Activated CD8-positive, alpha-beta memory T cell treated with anti-CD3 and anti-CD28 coated beads for 24 hours (primary cell): ENCODE measurements at places on chromosomes 1 and 21.

GRCh38 chr1:214165850-214166374 lies 115.0 kb upstream of the SMYD2 start:
- no peak for DNase-seq

DNA sequence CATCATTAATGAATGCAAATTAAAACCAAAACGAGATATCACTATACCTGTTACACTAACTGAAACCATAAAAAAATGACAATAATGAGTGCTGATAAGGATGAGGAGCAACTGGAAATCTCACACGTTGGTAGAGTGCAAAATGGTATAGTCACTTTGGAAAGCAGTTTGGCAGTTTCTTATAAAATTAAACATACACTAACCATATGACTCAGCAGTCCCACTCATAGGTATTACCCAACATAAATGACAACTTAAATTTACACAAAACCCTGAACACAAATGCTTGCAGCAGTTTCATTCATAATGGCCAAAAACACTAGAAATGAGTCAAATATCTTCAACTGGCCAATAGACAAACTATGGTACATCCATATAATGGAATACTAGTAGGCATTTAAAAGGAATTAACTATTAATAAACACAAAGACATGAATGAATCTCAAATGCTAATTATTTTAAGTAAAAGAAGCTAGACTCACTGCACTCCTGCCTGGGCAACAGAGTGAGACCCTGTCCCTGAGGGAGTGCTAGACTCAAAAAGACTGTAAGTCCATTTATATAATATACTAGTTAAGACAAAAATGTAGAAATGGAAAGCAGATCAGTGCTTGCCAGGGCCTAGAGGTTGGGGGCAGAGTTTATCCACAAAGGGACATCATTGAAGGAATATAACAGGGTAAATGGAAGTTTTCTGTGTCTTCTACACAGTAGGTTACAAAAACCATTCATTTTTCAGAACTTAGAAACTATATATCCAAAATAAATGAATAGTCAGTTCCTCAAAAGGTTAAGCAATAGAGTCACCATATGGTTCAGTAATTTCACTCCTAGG lies 77.4 kb downstream of the EIF4G3 start:
- DNase-seq: no peak

DNA sequence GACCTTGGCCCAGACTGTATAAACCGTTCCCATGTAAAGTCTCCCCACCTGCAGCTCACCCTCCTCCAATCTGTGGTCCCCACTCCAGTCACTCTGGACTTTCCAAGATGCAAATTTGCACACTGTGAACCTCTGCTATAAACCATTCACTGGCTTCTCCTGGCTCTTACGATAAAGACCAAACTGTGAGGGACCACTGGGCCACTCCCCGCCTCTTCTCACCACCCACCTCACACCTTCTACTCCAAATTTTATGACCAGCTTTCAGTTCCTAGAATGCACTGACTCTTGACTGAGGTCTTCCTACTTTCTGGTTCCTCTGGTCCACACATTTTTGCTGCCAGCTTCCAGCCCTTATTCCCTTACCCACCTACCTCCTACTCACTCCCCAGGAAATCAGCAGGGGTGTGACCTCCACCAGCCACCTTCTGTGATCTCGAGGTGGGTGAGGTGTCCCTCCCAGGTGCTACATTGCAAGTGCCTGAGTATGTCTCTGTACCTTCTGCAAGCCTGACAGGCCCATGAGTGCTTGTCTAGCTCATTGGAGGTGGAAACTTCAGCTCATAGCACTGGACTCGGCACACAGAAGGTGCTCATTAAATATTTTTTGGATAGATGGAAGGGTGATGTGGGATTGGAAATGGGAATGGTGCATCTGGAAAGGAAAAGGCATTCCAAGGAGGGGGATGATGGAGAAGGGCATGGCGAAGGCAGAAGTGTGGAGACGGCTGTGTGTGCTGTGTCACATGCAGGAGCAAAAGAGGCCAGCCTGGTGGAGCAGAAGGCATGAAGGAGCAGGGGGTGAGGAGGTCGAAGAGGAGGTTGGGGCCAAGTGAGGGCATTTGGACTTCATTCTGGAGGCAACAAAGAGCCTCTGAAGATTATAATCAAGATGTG lies 15.6 kb upstream of the CSF1 start:
- DNase-seq: no peak

- DNase-seq: peak; percentile 85
Measured at GRCh38 chr1:156927215-156928042, 7.0 kb downstream of the LRRC71 start.

GRCh38 chr1:48552420-48552819 lies 80.4 kb upstream of the SPATA6 start:
- no peak for DNase-seq

- no peak for DNase-seq
Measured at GRCh38 chr1:92494485-92495141, 7.9 kb upstream of the GFI1 start.

- peak; percentile 53 for DNase-seq
Measured at GRCh38 chr1:228005511-228006033, 1.2 kb upstream of the WNT3A start.

- no peak for DNase-seq
Measured at GRCh38 chr1:70902211-70902610, 145.4 kb downstream of the PTGER3 start.

- no peak for DNase-seq
Measured at GRCh38 chr1:200336901-200337391, 72.9 kb downstream of the ZNF281 start.

GRCh38 chr1:173865468-173866164 lies 2.2 kb downstream of the GAS5 start:
- DNase-seq: no peak

DNA sequence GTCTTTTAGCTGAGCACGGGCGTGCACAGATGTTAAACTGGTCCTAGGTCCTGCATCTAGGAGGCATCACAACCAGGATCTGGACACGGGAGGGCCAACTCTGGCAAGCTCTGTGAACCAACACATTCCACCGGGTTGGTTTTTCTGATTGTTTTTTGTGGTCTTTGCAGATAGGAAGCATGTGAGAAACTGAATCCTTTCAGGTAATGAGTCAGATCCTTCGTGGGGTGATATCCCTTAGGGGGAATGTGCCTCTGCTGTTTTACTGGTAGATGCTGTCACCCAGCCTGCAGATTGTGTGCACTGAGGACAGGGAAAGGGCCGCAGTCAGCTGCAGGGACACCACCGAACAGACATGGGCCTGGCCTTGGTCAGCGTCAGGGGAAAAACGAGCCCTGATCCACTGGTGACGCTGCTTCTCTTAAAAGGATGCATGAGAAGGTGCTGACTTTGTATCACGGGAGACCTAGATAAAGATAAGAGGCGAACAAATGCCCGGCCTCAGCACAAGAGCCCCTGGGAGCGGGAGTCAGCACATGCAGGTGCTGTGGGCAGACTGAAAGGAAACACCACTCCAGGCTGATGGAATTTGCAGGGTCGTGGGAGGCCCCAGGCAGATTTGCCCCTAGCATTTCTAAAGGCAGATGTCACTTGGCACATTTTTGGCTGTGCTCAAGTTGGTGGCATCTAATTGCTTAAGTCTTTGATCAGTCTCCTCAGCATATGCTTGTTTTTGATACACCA lies 51.1 kb downstream of the DOP1B start:
- no peak for DNase-seq

- DNase-seq: peak; percentile 55
Measured at GRCh38 chr1:155125946-155126555, 1.6 kb upstream of the EFNA1 start.

- no peak for DNase-seq
Measured at GRCh38 chr21:37253991-37254390, 13.1 kb downstream of the VPS26C start.

GRCh38 chr21:32908534-32908933 lies 117.2 kb upstream of the OLIG2 start:
- DNase-seq: no peak

DNA sequence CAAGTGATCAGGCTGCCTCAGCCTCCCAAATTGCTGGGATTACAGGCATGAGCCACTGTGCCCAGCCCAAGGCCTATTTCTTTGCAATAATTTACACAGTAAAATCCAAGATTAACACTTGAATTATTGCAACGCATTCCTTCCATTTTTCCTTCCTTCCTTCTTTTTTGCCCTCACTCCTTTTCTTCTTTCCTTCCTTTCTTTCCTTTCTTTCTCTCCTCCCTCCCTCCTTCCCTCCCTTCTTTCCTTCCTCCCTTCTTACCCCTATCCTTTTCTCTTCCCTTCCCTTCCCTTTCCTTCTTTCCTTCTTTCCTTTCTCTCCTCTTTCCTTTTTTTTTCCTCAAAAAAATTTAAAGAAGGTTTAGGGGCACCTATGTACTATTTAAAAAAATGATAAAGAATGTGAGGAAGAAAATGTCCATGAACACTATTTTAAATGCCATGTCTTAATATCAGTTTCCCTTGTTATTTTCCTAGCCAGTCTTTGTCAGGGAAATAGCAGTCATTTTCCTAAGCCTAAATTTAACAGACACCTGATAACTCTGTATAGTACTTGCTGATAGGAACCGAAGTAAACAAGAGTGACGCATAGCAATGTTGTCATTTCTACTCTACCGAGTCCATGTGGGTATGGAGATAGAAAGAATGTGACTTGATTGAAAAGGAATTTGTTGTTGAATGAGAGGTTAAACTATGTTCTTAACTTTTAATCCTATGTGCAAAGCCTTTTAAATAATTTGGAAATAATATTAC lies 79.8 kb upstream of the HMCN1 start:
- no peak for DNase-seq

DNA sequence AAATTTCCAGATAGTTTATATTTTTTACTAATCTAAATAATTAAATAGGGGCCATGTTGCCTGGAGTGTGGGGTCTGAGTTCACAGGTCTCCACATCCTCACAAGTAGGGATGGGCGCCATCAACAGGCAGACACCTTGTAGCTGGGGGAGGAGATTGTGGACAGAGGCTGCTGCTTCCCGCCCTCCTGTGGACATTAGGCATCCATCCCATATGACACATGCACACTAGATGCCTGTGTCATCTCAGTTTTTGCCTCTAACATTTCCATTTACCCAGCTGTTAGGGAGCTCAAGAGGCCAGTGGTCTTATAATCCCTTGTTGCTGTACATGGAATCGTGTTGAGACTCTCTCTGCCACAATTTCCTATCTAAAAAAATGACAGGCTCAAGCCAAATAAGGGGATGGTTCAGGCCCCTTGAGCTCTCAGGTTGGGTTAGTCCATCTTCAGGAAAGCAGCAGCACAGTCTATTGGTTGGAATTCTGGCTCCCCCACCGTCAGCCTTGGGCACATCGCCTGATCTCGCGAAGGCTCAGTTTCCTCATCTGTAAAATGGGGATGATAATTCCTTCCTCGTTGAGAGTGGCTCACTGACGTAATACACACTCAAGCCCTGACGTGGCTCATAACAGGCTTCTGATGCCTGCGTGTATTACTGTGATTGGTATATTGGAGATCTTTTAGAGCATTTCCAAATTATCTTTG lies 13.6 kb downstream of the LHX4 start:
- DNase-seq: no peak

DNA sequence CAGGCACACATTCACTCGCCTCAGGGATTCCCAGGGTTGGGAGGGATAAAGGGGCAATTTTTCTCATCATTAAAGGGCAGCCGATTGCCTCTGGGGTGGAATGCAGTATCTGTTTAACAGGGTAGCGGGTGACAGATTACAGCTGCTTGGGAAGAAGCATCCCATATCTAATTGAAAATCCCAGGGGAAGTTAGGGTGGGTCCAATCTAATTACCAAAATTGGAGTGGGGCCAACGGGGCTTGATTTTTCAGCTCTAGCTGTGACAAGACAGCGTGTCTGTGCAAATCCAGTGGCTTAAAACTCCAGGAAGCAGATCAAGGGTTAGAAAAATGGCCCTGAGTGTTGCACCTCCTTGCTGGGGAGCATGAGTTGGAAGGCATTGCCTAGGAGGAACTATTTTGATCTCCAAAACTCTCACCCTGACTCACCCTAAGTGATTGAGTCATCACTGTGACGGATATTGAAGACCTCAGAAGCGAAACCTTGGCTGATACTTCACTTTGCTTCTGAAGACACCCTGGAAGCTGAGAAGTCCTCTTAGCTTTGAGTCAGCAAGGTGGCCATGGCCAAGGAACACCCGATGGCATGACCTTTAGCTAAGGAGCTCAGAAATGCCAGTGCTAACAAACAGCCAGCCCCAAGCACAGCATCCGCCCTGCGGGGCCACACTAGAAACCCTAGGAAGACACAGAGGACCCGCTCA lies 46.0 kb downstream of the GRHL3 start:
- DNase-seq: no peak

- no peak for DNase-seq
Measured at GRCh38 chr1:230708631-230709580, 5.0 kb downstream of the AGT start.

DNA sequence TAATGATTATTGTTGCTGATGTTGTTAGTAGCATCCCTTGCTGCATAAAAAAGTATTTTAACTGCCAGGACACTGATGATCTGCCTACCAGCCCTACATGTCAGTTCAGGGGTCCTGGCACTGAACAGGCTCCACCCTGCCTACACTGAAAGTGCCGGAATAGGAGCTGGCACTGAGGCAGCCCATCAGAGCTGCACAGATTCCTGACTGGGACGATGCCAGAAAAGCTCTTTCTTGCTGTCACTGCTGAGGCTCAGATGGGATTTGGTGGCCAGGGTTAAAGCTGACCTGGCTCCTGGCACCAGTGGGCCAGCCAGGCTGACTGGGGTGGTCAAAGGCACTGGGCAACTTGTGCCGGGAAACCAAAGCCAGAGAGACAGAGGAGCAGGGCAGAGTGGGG lies 6.2 kb upstream of the DISP3 start:
- DNase-seq: no peak

DNA sequence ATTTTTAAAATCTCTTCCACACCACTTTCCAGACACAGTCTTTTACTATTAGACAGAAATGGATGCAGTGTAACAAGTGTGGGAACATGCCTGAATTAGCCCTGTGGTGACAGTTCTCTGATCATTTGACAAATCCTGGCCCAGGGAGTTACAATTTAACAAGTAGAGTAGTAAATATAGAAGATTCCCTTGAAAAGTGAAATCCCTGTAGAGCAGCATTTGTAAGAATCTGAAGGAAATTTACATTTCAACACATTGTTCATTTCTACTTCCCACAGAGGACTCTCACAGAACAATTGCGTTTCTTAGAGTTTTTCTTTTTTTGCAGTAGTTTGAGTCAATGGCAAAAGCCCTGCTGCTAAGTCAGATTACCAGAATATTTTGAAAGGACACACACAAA lies 458.3 kb upstream of the BRINP3 start:
- DNase-seq: no peak

DNA sequence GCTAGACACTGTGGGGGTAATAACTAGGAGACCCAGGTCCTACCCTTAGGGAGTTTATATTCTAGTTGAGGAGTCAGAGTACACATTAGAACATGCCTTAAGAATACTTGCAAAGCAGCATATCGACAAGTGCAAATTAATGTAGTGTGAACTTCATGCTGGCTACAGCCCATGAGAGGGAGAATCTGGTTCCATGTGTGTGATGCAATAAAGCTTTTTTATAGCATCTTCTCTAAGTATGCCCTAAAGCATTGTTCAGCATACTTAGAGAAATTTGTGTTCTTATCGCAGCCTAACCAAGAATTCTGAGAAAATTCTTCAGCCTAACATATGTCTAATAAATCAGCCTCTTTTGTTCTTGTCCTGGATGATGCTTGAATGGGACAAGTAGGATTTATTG lies 95.5 kb downstream of the SDCCAG8 start:
- DNase-seq: no peak
